HepG2 (cell line): ENCODE measurements at places on chromosomes 12 and 14.

- no peak for DNase-seq
Measured at GRCh38 chr12:52578469-52578868, 4.8 kb upstream of the KRT74 start.

DNA sequence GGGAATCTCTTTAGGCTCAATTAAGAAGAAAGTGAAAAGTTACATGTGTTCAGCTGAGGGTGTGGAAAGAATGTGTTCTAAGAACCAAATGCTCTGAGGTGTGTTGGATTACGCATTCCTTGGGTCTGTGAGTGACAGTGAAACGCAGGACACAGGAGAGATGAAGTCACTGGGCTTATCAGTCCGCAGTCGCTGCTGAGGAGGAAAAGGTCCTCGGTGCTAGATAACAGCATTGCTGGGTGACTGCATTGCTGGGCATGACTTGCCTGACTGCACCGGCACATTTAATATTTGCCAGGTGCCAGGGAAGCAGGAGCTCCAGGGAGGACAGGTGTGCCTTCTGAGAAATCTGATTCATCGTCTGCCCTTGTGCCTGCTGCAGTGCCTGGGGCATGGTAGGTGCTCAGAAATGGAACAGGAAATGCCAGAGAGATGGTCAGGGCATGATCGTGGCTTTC, 64.4 kb upstream of the FZD10 start:
- no peak for DNase-seq

DNA sequence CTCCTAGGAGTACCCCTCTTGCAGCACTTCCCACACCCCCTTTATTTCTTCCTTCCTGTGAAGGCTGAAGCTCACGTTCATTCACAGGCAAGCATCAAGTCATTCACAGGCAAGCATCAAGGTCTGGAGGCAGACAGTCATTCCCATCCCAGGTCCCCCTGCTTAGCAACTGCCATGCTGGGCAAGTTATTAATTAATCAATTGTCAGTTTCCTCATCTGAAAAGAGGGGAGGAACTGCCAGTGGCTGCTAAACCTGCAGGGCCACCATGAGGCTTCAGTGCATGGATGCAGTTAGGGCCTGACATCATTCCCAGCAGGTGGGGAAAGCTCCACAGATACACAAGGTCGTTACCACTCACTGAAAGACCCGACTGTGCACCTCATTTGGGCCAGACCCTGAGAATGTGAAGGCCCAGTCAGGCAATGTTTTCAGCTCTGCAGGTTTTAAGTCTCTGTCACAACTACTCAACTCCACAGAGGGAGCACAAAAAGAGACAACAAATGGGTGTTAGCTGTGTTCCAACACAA, 85.0 kb upstream of the GPR68 start:
- no peak for DNase-seq

DNA sequence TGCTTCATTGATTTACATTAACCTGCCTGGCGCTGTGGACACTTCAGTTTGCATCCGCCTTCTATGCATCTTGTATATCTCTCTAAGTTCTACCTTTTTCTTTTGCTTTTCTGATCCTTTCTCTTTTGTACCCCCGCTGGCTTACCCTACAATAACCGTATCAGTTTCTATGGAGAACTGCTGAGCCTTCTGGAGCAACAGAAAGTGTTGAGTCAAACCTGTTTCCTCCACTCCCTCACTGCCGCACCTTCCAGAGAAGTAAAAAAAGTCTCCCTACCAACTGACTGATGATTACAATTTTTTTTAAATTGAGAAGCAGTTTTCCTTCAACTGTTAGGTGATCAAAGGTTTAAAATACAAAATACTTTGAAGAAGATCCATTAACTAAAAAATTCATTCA, 17.4 kb downstream of the EXD2 start:
- DNase-seq, result no peak
